Endothelial cell (in vitro differentiated cells): ENCODE measurements at places on chromosomes 3 and 15. TPM values are rescaled to one million over a fixed set of nuclear protein-coding genes. Genes with fewer than 3 reads are reported as not detected.

DNA sequence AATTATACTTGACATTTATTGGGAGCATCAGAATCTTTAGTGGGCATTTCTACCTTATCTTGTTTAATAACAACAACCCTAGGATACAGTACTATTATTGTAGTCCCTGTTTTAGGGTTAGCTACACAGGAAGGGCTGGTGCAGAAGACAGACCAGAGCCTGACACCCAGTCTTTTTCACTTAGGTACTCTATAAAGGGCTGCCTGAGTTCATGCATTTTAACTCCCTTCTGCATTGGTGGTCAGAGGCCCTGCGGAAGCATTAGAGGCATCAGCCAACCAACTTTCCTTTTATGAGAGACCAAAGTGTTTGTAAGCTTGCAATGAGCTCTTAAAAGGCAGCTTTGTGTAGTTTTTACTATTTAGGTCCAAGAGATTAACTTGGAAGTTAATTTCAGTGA is 105.4 kb downstream of the PLCL2 start:
- peaks cover under 1% of the 10 kb centered on the region for H3K27me3 ChIP-seq
- peaks cover 7% of the 10 kb centered on the region for H3K4me1 ChIP-seq
- DNase-seq = no peak
- no peak overlapping the region for H3K27ac ChIP-seq
- H3K36me3 ChIP-seq = no peaks in the 10 kb centered on the region

GRCh38 chr3:187743195-187744141 is 1.8 kb downstream of the BCL6 start:
- no peaks in the 10 kb centered on the region for H3K36me3 ChIP-seq
- peak; percentile 42 for DNase-seq
- peaks cover 37% of the 10 kb centered on the region for H3K4me1 ChIP-seq
- H3K27me3 ChIP-seq = peaks cover 3% of the 10 kb centered on the region

GRCh38 chr3:129182390-129183185 is 1.1 kb downstream of the CNBP start:
- peaks cover 23% of the 10 kb centered on the region for H3K4me1 ChIP-seq
- peaks cover 4% of the 10 kb centered on the region for H3K27me3 ChIP-seq
- H3K27ac ChIP-seq = peak overlapping the region; percentile 93

- DNase-seq = no peak
- H3K27me3 ChIP-seq = no peaks in the 10 kb centered on the region
- no peak overlapping the region for H3K4me3 ChIP-seq
Measured at GRCh38 chr15:64197425-64197824, 34.6 kb upstream of the PPIB start.

DNA sequence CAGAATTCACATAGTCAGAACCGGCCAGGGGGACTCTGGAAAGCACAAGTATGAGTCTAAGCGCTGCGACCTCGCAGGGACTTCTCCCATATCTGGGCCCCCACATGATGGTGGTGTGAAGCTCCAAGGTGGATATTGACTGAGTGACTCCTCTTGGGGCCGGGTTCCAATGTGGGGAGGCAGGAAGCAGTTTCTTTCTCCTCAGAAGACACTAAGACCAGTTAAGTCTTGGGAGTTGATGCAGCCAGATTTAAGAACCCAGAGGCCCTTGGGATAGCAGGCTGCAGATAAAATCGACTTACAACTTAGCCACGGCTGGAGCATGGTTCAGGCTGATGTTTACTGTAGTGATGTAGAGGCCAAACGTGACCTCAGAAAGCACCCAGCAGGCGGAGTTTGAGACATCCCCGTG is 55.4 kb upstream of the KLF13 start:
- H3K36me3 ChIP-seq = peaks cover 3% of the 10 kb centered on the region
- no peak for DNase-seq
- no peak overlapping the region for H3K4me3 ChIP-seq
- no peak overlapping the region for H3K27ac ChIP-seq

DNA sequence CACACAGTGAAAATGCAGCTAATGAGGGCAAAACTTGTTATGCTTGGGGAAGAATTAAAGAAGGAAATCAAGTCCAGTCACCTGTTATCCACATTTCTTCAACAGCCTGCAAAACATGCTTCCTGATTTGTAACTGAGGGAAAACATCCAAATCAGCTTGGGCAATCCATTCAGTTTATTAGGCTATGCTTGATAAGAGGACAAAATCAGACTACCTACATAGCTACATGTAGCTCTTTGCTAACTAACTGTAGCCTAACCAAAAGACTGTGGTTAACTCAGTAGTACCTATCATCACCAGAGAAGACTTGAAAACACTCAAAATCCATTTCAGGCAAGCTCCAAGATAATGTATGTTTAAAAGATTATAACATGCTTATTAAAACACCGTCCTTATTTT is 436.4 kb downstream of the SHQ1 start:
- H3K4me1 ChIP-seq = peaks cover 44% of the 10 kb centered on the region
- no peaks in the 10 kb centered on the region for H3K36me3 ChIP-seq
- no peak for DNase-seq
- peaks cover 5% of the 10 kb centered on the region for H3K27me3 ChIP-seq

DNA sequence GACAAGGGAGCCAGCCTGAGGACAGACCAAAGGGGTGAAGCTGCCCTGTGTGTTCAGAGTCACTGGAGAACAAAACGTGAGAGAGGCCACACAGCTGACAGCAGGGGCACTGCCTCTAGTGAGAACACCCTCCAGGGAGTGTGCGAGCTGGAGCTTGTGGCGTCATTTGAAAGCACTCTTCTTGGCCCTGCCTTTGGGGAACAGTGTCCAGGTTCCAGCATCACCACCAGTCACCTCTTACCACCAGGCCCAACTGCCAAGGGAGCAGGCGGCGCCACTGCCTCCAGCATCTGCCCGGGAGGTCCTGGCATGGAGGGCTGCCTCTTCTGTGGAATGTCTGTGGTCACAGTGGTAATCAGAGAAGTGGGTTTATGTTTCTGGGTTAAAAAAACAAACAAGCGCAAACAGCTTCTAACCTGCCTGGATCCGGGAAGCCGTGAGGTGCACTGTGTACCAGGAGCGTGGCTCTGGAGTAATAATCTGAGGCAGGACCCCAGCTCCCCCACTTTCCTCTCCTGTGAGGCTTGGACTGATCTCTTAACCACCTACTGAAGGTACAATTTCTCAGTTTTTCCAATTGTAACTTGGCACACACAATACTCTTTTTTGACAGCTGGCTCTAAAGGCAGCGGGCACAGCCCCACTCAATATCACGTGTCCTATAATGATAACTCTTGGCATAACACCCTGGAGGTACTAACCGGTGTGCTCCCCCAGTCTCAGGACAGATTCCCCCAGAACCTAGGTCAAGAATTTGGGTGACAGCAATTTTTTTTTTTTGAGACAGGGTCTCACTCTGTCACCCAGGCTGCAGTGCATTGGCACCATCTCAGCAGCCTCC is 32.2 kb upstream of the CDCP1 start:
- H3K27ac ChIP-seq = no peak overlapping the region
- no peak overlapping the region for H3K4me3 ChIP-seq
- H3K36me3 ChIP-seq = no peaks in the 10 kb centered on the region
- no peaks in the 10 kb centered on the region for H3K27me3 ChIP-seq
- no peak for DNase-seq

GRCh38 chr3:47440131-47440530 is 35.6 kb downstream of the SCAP start:
- H3K4me3 ChIP-seq = peak overlapping the region; percentile 67
- DNase-seq = no peak
- no peak overlapping the region for H3K27ac ChIP-seq
- peaks cover 3% of the 10 kb centered on the region for H3K4me1 ChIP-seq

DNA sequence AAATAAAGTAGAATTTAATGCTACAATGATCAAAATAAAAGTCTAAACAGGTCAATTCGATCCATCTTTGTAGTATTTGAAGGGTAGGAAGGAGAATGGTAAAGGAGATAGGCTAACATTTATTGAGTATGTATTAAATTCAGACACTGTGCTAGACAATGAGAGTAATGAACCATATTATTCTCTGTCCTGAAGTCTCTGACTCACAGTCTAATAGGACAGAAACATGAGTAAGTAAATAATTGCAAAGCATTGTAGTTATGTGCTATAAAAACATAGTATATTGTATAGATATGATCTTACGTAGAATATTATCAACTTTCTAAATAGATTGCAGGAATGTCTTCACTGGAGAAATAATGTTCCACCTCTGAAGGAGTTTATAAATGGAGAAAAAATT is 64.5 kb downstream of the MDFIC2 start:
- H3K4me3 ChIP-seq = no peak overlapping the region
- H3K27me3 ChIP-seq = no peaks in the 10 kb centered on the region
- H3K27ac ChIP-seq = no peak overlapping the region
- DNase-seq = no peak
- H3K4me1 ChIP-seq = peaks cover 3% of the 10 kb centered on the region

DNA sequence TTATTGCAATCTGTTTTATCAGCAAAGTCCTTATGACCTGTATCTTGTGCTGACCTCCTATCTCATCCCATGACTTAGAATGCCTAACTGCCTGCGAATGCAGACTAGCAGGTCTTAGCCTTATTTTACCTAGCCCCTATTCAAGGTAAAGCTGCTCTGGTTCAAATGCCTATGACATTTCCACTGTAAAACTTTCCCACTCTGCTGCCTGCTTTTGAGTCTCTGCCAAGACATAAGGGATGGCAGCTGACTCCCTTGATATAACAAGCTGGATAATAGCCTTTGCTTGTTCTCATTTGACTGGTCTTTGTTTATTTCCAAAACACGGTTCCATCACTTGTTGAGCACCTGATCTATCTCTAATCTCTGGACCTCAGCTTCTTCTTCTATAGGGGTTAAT is 131.9 kb upstream of the STRIT1 start:
- no peak overlapping the region for H3K27ac ChIP-seq
- no peaks in the 10 kb centered on the region for H3K27me3 ChIP-seq
- DNase-seq = no peak
- no peak overlapping the region for H3K4me3 ChIP-seq

DNA sequence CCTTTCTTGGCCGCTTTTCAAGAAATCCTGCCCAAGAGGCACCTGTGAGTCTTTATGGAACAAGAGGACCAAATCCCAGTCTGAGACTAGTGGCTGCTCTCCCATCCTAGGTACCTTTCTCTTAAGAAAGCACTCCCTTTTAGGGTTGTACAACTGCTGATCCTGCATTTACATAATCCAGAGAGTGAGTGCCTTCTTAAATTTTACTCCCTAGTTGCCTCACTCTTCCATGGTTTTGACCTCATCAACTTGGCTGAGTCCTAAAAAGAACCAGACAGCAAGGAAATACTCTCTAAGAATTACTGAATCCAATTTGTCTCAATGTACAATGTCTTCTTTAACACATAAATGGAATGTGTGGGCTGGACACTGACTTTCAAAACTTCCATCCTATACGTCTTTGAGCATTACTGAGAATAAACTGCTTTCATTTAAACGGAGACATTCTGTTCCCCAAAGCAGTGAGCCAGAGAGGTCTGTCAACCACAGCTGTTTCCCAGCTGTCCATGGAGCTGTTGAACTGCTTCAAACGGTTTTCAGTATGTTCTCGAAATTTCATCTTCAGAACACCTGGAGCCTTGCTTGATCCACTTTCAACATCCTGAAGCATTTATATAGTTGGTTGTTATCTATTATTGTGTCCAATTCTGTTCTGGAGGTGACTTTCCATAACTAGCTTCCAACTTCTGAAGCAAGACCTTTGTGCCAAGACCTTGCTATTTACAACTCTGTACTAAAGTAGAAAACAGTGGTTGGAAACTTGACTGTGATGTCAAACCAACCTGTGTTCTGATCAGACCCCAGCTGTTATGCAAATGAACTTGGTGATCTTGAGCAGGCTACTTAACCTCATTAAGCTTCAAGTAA is 179.1 kb downstream of the SLC9A9 start:
- H3K27me3 ChIP-seq = peaks cover 2% of the 10 kb centered on the region
- no peaks in the 10 kb centered on the region for H3K4me1 ChIP-seq
- H3K4me3 ChIP-seq = no peak overlapping the region
- H3K27ac ChIP-seq = no peak overlapping the region

- H3K4me1 ChIP-seq = no peaks in the 10 kb centered on the region
- no peak overlapping the region for H3K4me3 ChIP-seq
- peaks cover 4% of the 10 kb centered on the region for H3K36me3 ChIP-seq
- no peak overlapping the region for H3K27ac ChIP-seq
- DNase-seq = no peak
Measured at GRCh38 chr15:34793071-34793470, 2.3 kb downstream of the ACTC1 start.

GRCh38 chr15:64090527-64090926 is 3.1 kb downstream of the CIAO2A start:
- peak overlapping the region; percentile 30 for H3K27ac ChIP-seq
- peaks cover 5% of the 10 kb centered on the region for H3K27me3 ChIP-seq
- peaks cover 4% of the 10 kb centered on the region for H3K36me3 ChIP-seq
- no peak for DNase-seq

GRCh38 chr3:50316657-50317242 is 5.8 kb downstream of the HYAL2 start:
- no peak overlapping the region for H3K27ac ChIP-seq
- H3K4me3 ChIP-seq = peak overlapping the region; percentile 32

DNA sequence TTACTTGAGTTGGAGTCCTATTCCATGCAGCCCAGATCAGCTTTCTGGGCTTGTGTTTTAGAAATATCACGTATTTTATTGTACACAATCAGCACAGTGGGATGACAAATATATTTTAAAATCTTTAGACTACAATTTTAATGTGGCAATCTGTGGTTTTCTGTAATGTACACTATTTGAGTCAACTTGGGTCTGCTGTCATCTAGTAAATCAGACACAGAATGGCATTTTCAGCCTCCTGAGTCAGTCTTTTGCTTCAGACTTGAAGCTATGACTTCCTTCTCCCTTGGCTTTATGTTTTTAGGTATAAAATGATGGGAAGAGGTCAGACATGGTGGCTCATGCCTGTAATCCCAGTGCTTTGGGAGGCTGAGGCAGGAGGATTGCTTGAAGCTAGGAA is 232.1 kb downstream of the NECTIN3 start:
- H3K36me3 ChIP-seq = no peaks in the 10 kb centered on the region
- no peaks in the 10 kb centered on the region for H3K4me1 ChIP-seq
- H3K4me3 ChIP-seq = no peak overlapping the region
- no peaks in the 10 kb centered on the region for H3K27me3 ChIP-seq

IL17RD gene
- total RNA-seq = 10.7 TPM

TLR9 gene
- total RNA-seq = not detected

DPH3 gene
- 33.3 TPM for total RNA-seq

RPP25 gene
- 24.0 TPM for total RNA-seq

FANCI gene
- total RNA-seq = 28.6 TPM

CD200R1 gene
- total RNA-seq = 0.18 TPM

FBXW12 gene
- total RNA-seq = not detected

GOLGA8Q gene
- total RNA-seq = not detected
